ENCODE measurements at places on chromosomes 2 and 18.
A peak's percentile ranks its signal among the peaks of the same experiment; 100 is the strongest.

- DNase-seq, result no peak
Measured at GRCh38 chr2:102660070-102660469, 40.7 kb downstream of the SLC9A2 start.

- DNase-seq, result no peak
Measured at GRCh38 chr2:120875431-120875830, 139.8 kb downstream of the GLI2 start.

DNA sequence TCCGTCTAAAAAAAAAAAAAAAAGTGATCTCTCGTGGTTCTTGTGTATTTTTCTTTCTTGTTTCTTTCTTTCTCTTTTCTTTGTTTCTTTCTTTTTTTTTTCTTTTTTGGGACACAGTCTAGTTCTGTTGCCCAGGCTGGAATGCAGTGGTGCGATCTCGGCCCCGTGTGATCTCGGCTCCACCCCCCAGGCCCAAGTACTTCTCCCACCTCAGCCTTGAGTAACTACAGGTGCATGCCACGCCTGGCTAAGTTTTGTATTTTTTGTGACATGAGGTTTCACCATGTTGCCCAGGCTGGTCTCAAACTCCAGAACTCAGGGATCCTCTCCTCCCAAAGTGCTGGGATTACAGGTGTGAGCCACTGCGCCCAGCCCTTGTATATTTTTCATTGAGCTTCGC is 91.4 kb downstream of the TMEM237 start:
- DNase-seq, result no peak

GRCh38 chr2:70685771-70686171 is 82.2 kb downstream of the ADD2 start:
- no peak for DNase-seq

- DNase-seq, result no peak
Measured at GRCh38 chr2:35468245-35468644, 887.3 kb upstream of the CRIM1 start.

DNA sequence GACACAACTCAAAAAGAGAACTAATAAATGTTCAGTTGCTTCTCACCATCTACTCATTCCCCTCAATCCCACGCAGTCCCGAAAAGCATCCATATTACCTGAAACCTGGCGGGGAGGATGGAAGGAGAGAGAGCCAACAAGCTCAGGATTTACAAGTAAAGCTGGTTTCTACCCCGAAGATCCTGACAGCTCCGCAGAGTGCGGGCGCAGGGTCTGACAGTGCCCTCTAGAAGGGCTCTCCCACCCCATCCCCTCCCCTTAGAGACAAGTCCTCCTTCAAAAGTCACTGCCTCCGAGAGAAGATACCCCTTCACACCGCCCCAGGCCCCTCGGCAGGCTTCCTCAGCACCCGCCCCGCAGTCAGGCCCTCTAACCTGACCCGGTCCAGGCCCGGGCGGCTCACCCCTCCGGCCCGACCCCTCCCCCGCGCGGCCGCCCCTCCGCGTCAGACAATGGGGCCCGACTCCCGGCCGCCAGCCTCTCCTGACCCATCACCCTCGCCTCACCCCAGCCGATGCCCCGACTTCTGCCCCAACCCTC is 550 bp downstream of the RAB1A start:
- DNase-seq, result no peak

DNA sequence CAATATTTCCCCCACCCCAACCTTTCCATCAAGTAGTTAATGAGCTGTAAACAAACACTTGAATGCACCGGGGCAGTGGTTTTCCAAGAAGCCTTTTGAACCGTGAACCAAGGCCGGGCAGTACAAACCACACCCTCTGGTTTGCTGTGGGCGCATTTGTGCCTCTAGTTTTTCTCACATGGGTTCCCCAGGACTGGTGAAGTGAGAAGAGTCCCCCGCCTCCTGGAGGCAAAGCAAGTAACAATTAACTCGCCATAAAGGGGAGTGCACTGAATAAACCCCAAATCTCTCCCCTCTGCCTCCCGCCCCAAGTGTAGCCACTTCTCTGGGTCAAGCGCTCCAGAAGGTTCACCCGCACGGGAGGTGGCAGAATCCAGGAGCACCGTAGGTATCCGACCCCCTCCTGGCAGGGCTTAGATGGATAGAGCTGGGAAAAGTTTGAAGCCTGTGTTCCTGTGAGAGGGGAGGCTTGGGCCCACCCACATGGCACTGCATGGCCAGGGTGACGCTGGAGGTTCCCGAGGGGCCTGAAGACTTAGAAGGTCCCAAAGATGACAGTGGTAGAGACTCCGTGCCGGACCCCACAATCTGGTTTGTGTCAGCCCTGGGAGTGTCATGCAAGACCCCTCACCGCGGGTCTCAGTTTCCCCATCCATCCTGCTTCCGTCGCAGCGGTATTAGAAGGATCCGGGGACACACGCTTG is 182.2 kb downstream of the SMAD2 start:
- no peak for DNase-seq

GRCh38 chr2:236161531-236161930 is 6.7 kb downstream of the GBX2 start:
- DNase-seq, result no peak

GRCh38 chr2:98833172-98833916 is 102.4 kb upstream of the MGAT4A start:
- DNase-seq, result no peak

DNA sequence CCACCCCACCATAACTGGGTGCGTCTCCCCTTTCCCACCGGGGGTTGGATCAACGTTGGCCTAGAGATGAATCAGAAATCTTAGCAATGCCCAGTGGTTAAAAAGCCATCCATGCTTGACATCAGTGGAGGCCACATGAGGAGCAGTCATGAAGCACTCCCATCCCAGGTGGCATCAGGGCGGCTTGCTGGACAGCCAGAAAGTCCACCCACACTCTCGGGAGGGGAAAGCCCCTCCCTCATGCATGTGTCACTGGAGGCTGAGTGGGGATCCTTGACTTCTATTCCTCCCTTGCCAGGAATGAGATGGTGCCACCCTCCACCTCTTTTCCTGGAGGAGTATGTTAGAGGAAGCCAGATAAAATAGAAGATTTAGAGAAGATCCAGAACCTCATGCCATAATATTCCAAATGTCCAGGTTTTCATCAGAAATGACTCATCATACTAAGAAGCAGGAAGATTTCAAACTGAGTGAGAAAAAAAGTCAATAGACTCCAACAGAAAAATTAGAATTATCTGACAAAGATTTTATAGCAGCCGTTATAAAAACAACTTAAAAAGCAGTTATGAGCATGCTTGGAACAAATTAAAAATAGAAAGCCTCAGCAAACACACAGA is 507.1 kb upstream of the ID2 start:
- DNase-seq, result no peak

DNA sequence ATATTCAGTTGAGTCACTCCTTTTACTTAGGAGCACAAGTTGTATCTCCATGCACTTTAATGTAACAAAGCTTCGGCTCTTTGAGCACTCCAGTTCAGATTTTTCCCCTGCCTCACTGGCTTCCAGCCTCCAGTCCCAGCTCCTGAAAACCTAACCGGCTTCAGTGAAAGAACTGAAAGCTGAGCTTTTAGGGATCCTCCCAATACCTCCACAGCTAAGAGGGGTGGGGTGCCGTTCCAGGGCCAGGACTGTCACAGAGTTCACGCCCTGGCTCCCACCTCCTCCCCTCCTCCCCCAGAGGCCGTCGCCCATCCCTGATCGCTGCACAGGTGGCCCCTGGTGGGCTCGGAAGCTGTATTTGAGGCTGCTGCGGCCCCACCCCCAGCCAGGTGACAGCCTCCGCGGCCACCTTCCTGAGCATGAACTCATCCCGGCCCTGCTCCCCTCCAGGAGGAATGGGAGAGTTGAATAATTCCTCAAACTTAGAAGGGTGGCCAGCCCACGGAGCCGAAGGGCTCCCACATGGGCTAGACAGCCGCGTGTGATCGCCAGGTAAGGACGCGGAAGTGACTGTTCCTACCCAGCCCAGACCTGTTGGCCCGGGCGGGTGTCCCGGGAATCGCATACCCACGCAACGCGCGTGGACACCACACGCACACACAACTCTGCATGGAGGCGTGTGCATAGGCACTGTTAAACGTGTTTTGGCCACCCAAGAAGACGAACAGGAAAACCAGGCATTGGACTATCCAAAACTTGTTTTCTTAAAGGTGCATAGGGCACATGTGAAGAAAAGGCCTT is 1.8 kb downstream of the MYO5B start:
- no peak for DNase-seq

GRCh38 chr18:56130481-56130880 is 507.9 kb downstream of the TXNL1 start:
- no peak for DNase-seq

DNA sequence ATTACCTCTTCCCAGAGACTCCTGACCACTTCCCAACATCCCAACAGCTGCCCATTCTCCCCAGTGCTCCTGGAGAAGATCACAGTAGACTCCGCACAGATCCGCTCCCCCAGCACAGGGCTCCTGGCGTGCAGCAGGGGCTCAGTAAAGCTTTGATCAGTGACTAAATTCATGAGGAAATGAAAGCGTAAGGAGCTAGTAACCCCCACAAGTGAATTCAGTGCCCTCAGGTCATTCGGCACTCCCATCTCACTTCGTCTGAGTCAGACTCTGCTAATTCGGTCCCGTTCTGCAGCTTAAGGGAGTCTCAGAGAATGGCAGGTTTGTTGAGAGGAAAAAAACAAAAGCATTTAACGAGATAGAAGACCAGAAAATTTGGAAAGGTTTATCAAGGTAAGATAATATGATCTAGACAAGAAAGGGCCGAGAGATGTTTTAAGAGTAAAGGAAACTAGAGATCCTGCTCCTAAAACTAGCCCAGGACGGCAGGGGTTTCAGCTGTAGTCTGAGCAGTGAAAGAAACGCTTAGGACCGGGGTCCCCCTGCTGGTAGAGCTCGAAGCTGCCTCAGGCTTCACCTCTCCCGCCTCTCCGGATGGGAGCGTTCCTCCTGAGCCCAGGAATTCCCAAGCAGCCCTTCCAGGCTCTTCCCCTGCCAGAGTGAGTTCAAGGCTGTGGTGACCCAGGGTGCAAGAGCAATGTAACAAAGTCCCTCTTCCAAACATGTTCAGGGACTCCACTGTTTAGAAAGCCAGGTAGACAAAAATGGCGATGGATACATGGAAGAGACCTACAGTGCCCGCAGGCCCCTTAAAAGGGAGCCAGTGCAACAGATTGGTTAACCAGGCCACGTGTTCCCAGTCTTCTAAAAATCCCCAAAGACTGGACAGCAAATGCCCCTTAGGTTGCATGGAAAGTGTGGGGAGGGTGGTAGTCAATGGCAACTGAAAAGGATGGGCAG is 127.3 kb downstream of the DNER start:
- DNase-seq, result no peak

DNA sequence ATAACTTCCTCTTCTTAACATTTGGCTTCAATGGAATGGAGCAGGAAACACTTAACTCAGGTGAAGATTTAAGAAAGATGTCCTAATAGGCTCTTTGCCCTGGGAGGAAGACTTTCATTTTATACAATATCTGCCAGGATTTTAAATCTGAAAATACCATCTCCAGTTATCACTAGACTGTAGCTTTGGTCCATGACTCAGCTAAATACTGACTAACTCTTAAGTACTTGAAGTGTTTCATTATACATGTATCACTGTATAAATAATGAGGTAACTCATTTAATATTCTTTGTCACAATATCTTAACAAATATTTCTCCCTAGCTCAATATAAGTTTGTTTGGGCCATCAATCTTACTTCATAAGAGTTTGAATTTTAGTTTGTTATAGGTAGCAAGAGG is 34.7 kb downstream of the RBKS start:
- DNase-seq, result no peak

DNA sequence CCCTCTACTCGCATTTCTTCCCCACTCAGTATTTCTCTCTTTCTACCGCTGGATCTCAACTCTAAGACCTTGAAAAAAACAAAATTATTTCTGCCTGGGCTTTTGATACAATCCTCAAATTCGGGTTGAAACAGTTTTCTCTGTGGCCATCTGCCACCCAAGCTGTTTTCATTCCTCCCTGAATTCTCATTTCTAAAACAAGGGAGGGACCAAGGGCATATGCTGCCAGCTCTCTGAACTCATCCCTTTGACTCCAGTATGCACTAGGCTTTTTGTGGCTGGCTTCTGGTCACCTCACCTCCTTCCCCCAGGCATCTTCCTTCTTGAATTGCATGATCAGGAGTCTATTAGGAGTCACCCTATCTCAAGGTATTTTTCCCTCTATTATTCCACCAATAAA is 49.5 kb downstream of the CCDC148 start:
- no peak for DNase-seq

GRCh38 chr2:236157366-236157765 is 10.8 kb downstream of the GBX2 start:
- no peak for DNase-seq

GRCh38 chr2:166293984-166294383 is 81.8 kb downstream of the SCN9A start:
- no peak for DNase-seq

DNA sequence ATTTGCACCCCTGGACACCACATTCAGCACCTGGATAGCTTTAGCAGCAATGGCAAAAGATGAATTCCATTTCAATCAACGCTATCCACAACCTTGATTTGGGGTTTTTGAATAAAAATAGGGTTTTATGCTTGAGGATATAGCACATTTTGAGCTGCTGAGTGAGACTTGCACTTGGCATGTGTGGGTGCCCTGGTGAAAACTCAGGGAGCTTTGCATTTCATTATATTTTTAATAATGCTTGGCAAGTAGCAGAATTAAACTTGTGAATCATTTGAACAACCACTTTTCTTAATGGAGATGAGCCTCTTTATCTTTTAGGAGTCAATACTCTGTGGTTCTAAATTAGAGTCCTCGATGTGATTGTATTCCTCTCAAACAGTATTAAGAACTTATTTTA is 252.4 kb downstream of the PLCL1 start:
- DNase-seq, result no peak

GRCh38 chr2:16525265-16525887 is 140.3 kb downstream of the CYRIA start:
- no peak for DNase-seq

DNA sequence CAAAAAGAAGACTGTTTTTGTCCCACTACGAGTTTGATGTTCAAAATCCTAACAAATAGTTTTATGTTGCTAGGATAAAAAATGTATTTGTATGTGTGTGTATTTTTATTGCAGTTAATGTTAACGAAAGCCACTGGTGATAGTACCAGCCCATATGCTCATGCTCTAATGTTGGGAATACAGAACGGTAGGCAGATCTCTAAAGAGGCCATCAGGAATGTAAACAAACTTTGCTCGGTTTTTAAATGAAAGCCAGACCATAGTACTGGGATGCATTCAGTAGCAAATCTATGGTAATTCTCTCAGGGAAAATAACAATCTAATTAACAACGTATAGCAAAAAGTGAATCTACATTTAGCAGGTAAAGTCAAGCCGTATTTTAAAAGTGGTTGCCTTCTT is 208.1 kb downstream of the NEDD4L start:
- DNase-seq, result no peak

GRCh38 chr2:203823173-203823572 is 44.4 kb upstream of the CTLA4 start:
- no peak for DNase-seq

- no peak for DNase-seq
Measured at GRCh38 chr18:4658804-4659203, 203.7 kb upstream of the DLGAP1 start.

GRCh38 chr2:10407841-10408648 is 40.1 kb downstream of the ODC1 start:
- DNase-seq, result peak; percentile 15

Measured in effector memory CD4-positive, alpha-beta T cell (primary cell).